ENCODE measurements at places on chromosomes 7 and 10.
A peak's percentile ranks its signal among the peaks of the same experiment; 100 is the strongest.

- no peak for DNase-seq
Observed at GRCh38 chr10:67072654-67073053, 146.8 kb downstream of the LRRTM3 start.

DNA sequence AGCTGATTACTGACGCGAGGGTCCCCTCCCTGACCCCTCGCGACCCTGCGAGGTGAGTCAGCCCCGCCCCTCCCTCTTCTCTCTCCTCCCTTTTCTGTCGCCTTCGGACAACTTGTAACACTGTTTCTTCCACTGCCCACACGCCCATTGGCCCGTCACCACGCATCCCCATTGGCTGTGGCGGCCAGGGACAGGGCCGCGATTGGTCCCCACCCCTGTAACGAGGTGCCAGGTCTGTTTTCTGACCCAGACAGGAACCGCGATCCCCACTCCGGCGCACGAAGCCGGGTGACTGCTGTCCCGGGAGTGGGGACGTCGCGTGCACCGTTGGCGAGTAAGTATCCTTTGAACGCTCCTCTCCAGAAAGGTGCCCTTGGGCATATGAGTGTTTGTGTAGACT is at the start of gene STRA8:
Gene STRA8 (plus strand): TSS at position 269 of the 400 bp plus-strand sequence. CDS start 6,687 bp downstream, outside the sequence.
- DNase-seq: no peak

DNA sequence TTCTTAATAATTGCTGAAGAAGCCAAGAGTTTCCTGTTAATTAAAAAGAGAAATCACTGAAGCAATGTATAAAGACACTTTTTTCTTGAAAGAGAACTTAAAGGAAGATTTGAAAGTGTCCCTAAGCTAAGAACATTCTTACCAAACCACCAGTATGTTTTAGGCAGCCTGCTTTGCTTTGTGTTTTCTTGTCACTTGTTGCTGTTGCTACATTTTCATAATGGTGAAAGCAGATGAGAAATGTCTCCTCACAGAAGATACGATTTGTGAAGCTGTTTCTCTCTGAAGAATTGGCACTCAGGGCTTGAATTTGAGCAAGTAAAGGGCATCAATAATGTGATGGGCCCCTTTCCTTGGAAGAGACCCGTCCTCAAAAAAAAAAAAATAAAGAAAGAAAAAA is 30.9 kb downstream of the TCF7L2 start:
- no peak for DNase-seq

DNA sequence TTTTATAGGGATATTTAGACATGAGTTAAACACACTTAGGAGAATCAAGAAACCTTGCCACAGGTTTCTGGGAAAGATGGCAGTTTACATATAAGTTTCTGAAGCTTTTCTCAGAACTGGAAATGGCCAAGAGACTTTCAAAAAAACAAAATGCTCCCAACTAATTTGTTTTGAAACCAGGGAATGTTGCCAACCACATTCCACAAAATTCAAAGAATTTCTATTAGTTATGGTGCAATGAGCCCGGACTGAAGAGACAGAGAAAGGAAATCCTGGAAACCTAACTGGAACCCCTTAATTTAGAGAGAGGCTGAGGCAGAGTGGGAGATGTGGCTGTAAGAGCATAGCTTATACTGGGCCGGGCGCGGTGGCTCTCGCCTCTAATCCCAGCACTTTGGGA is 128.5 kb downstream of the PTEN start:
- DNase-seq: no peak

- no peak for DNase-seq
Observed at GRCh38 chr10:94992811-94993210, 54.4 kb downstream of the CYP2C9 start.

- DNase-seq: no peak
Observed at GRCh38 chr10:97919012-97919411, 69.4 kb downstream of the GOLGA7B start.

- DNase-seq: no peak
Observed at GRCh38 chr10:4107285-4107851, 322.4 kb upstream of the KLF6 start.

DNA sequence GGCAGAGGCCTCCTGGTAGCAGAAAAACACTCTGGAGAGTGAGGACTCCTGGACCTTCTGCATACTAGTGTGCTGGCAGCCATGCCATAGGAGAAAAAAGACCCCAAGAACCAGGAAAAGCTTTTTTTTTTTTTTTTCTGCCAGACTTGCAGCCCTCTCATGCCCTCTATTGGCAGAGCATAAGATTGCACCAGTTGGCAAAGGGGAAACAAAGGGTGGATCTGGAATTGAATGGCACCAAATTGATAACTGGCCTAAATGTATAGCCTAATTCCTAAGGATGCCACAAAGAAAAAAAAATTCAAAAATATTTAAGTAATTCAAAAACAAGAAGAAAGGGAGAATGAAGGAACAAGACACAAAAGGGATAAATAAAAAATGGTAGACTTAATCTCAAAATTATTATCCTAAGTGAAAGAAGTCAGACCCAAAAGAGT is 112.5 kb upstream of the GHITM start:
- DNase-seq: no peak

DNA sequence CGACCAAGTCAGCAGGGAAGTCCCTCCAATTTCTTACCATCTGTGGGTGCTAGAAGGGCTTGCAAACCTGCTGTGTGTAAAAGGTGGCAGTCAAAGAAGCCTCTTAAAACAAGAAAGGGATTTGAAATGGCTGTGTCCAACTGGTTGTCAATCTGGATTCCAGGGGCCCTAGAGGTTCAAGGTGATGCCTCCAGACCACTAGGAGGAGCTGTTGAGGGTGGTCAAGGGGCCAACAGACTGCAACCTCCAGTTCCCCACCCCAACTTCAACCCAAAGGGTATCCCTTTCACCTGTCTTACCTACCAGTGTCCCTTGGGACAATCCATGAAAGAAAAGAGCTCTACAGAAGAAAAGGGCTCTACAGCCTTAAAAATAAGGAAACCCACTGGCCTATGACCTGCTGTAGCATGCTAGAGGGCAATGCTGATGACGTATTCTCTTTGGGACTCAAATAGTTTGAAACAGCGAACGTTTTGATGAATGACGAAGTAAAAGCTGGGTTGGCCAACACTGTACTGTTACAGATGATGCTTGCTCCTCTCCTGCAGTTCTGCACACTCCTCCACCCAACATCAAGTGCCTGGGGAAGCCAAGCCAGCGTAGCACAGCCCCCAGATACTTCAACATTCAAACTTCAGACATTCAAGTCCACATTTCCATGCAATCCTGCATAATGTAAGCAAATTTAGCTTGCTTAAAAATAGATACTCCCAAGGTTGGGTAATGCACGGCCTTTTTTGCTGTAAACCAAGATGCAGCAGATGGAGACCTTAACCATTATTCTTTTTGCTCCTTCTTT is 45.9 kb upstream of the WDR11 start:
- DNase-seq: no peak

- no peak for DNase-seq
Observed at GRCh38 chr7:46206476-46207060, 285.5 kb upstream of the IGFBP3 start.

DNA sequence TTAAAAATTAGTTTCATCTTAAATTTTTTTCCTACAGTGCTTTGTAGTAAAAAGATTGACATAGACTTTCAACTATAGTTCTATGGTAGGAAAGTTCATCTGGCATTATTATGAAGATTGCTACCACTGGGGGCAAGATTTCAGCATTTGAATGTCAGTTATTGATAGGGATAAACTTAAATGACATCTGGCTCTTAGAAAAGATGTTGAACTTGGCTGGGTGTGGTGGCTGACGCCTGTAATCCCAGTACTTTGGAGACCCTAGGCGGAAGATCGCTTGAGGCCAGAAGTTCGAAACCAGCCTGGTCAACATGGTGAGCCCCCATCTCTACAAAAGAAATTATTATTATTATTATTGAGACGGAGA is 1.4 kb upstream of the TRA2A start:
- DNase-seq: no peak

DNA sequence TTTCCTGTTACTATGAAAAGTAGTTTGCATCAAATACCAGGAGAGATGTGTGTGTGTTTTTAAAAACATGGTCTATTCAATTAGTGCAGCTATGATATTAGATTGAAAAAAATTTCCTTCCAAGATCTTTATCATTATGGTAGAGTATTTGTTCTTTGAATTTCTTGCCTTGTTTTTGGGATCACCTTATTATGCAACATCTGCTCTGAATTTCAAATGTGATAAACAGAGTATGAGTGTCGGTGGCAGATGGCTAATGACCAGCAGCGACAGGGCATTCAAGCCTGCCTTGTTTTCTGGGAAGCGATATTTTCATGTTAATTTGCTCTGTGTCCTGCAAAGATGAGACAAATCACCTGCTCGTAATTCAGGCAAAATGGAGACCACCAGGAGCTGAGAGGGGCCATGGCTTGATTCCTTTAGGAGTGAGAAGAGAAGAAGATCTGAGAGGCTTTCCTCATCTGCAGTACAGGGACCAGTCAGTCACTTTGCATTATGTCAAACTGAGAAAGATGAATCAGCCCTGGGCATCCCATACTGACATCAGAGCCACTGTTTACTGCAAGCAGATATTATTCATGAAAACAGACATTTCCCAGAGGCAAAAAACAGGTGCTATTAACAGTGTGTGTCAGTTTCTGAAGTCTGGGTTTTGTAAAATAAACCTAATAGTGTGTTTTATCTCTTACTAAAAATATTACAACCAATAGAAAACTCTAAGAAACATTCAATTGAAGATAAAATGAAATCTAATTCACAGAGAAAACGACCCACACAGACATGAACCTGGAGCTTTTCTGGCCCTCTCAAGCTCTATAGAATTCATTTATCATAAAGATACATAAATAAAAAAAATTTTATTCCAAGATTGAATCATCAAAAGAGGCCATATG is 67.6 kb downstream of the CDK6 start:
- DNase-seq: no peak

- no peak for DNase-seq
Observed at GRCh38 chr7:65731562-65732035, 141.3 kb upstream of the VKORC1L1 start.

- DNase-seq: no peak
Observed at GRCh38 chr10:132905661-132906060, 36.7 kb downstream of the CFAP46 start.

DNA sequence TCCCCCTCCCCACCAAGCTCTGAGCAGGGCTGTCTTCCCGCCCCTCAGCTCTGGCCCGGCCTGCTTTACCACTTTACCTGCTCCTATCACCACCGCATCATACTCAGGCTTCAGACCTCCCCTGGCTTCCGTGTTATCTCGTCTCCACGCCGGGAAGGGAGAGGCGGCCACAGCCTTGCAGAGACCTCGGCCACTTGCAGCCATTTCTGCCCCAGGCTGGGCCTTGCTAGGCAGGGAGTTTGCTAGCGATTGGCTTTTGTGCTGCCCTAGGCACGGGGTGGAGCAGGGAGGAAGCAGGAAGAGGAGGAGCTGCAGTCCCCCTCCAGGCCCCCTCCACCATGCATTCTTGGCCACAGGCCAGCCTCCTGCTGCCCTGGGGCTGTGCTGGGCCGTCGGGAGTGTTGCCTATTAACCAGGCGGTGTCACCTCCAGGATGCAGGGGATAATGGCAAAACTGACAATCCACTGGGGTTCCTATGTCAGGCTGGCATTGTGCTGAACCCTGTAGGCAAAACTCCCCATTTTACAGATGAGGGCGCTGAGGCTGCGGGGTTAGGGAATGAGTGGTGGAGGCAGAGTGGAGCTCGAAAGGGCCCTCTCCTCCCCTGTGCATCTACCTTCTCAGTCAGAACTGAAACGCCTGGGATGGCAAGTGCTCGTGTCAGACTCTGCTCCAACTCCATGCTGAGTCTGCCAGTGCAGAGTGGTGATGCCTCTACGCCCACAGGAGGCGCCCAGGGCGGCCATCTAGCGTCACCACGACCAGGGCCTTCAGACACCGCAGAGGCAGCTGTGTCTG is at the start of gene PYROXD2:
Gene PYROXD2 (minus strand): TSS at position 251 of the 799 bp plus-strand sequence. CDS start 47 bp downstream, at position 204.
- DNase-seq: peak; percentile 64

Measured in AG04449 (cell line).